ENCODE measurements at places on chromosomes 7 and 10.

GRCh38 chr10:67884842-67885670 is 600 bp downstream of the SIRT1 start:
- peak; percentile 77 for ATAC-seq

DNA sequence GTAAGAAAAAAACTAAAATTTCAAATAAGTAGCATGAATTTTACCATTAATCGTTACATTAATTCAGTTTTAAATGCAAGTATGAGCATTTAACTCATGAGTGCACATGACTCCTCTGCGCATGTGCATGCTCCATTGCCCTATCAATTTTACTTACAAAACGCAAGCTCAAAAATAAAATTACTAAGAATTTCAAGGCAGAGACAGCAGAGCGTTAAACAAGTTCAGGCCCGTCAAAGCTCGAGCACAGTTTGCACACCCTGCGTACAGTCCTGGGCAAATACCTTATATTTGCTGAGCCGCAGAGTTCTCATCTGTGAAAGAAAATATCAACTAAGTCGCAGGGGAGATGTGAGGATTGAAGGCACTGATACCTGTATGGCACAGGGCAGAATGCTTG is 373.6 kb downstream of the BBS9 start:
- ATAC-seq, result no peak

DNA sequence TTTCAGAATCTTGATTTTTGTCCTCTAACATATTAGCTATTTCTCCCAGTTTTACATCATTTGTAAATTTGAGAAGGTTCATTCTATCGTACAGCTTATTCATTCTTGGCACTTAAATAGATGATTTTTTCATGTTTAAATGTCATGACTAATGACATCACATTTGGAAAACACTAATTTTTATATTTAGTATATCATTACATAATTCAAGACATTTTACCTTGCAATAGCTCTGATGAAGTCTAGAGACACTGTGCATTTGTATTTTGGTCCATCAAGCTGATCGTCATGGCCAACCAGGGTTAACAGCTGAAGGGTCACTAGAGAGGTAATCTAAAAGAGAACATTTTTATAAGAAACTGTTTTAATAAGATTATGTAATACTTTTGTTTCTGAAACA is 71.3 kb downstream of the ORC5 start:
- no peak for ATAC-seq

- ATAC-seq, result no peak
Observed at GRCh38 chr7:132489776-132490237, 86.5 kb downstream of the PLXNA4 start.

DNA sequence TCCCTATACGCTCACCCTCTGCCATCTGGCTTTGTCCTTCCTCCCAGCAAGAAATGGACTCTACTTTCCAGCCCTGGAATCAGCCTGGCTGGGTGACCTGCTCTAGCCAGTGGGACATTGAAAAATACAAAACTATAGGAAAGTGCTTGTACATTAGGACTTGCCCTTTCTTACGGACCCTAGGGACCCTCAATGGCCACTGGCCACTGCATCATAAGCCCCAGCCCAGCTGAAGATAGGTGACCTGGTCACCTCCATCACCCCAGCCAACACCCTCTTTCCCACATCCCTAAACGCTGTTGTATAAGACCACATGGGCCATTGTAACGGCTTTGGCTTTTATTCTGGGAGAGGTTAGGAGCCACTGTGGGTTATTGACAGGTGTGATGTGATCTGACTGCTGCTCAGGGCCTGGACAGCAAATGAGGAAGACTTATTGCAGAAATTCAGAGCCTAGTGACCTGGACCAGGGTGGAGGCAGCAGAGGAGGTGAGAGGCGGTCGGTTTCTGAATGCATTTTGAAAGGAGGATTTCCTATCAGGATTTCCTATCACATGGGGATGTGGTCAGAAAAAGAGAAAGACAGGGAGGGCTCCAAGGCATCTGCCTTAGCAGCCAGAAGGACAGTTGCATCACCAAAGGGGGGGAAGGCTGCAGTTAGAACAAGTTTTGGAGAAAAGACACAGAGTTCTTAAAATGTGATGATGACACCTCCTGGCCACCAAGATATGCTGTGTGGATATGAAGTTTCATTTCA is 2.2 kb upstream of the LMBR1 start:
- no peak for ATAC-seq

DNA sequence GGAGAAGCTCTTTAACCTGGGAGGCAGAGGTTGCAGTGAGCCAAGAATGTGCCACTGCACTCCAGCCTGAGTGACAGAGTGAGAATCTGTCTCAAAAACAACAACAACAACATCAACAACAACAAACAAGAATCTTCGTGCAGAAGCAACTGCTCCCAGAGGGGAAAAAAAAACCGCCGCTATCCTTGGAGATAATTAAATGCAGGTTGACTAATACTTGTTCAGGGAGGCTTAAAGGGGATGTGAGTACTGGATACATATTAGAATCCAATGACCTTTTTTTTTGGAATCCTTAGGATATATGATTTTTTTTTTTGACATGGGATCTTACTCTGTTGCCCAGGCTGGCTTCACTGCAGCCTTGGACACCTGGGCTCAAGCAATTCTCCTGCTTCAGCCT is 89.6 kb upstream of the FAM171A1 start:
- no peak for ATAC-seq

DNA sequence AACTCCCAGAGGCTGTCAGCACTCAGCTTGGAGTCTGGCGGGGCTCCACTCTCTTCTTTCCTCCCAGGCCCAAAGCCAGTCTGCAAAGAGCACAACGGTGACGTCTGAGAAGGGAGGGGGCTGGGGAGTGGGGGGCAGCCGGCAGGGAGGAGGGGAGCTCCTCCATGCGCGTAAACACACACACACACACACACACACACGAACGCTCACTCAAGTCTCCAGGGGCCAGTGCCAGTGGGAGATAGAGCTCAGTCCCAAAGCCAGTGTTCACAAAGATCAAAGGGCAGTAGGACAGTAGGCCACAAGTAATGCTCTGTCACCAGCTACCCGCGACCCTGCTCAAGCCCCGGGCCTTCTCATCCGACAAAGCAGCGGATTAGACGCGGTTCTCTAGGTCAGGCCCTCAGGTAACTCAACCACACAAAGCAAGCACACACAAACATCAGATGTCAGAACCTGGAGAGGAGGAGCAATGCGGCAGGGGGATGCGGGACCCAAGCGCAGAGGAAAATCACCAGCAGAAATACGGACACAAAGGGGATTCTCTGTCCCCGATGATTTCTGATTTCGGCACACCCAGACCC is 19.9 kb downstream of the TCAF1 start:
- ATAC-seq, result no peak
